H1 (cell line): ENCODE measurements at places on chromosomes 5 and 9.
A peak's percentile ranks its signal among the peaks of the same experiment; 100 is the strongest.

GRCh38 chr9:110486218-110486617 lies 93.3 kb downstream of the SVEP1 start:
- DNase-seq = no peak

DNA sequence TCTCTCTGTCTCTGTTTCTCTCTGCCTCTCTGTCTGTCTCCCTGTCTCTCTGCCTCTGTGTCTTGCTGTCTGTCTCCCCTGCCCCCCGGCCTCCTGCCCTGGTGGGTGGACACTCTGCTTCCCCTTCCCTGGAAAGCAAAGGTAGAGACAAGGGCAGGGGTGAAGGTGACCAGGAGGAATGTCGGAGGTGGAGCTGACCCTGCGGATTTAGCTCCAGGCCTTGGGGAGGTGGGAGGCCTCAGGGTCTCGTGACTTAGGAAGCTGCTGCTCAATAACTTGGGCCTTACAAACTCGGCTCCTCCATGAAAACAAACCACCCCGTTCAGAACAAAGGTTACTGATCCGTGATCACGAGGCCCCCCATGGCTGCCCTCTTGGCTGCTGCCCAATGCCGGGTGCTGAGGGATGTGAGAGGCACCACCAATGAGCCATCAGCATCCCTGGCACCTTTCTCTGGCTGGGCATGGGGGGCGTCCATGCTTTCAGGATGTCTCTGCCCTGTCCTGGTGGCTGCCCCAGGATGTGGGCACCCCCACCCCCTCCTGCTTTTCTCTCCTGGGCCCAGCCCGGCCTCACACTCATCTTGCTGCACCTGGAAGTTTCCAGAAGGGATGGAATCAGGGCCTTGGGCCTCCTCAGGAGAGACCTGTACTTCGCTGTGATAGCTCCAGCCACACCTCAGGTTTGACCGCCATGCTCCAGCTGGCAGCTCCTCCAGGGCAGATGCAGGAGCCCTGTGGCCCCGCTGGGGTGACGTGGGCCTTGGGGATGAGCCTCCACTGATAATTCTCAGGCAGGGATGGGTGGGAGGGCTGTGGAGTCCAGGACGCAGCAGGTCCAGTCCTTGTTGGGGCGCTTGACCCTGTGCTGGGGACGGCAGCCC lies 14.8 kb upstream of the SLC6A19 start:
- DNase-seq = no peak

- no peak for DNase-seq
These were observed 638.3 kb downstream of the HTR1A start for GRCh38 chr5:63323926-63324325.

- no peak for DNase-seq
These were observed 7.2 kb upstream of the LIFR start for GRCh38 chr5:38563624-38564023.

DNA sequence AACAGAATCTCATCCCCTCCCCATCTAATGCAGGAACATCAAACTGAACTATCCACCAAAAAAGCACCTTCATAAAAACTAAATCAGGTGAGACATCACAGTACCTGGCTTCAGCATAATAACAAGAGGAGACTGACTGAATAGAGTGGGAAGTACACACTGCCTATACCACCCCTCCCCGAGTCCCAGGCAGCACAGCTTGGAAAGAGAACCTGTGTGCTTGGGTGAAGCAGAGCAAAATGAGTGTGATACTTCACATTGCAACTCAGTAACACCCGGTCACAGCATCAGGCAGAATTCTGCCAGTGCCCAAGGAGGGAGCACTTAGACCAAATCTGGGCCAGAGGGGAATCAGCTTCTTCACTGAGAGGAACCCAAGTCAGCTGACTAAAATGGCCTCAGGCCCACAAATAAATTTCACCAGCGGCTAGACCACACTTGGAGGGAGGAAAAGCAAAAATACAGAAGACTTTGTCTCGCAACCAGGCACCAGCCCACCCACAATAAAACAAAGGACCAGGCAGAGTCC lies 69.3 kb upstream of the OR2K2 start:
- no peak for DNase-seq

- no peak for DNase-seq
These were observed 84.7 kb downstream of the IQGAP2 start for GRCh38 chr5:76487821-76488220.

- no peak for DNase-seq
These were observed 565.5 kb upstream of the DMAC1 start for GRCh38 chr9:8365029-8365428.

DNA sequence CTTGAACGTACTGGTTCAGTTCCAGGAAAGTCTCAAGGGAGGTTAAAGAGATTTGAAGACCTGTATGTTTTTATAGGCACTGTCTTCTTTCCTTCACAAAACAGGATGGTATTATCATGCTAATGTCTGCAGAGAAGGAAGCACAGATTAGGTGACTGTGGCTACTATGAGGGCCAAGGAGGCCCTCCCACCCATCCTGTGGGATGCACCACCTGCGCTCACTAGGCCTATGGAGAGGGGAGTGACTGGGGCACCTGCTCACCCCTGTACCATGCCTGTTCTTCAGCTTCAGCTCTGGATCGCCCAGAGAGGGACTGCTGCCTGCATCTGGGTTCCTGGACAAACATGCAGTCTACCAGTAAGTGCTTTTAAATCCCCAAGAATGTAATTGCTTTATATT lies 469.4 kb downstream of the CCDC171 start:
- no peak for DNase-seq

DNA sequence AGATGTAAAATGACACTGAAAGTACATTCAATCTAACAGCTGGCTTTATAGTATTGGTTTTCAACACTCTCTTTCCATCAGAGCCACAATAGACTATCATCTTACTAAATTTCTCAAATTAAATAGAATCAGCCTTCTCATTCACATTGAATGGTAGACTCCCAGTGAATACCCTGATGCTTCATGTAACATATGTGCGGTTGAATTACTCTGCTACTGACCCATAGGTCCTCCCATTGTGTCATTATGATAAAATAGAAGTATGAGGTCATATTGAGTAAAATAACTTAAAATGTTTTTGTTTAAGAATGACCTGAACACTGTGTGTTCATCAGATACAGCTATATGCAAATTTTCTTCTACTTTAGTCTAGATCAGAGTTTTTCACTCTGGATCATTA lies 75.9 kb upstream of the ADAMTSL1 start:
- no peak for DNase-seq

- no peak for DNase-seq
These were observed 51.3 kb downstream of the TMEM167A start for GRCh38 chr5:83025690-83026478.

- no peak for DNase-seq
These were observed 69.3 kb downstream of the MAT2B start for GRCh38 chr5:163574472-163575440.

GRCh38 chr5:166551384-166551783 lies 1740.1 kb upstream of the WWC1 start:
- no peak for DNase-seq

- no peak for DNase-seq
These were observed 185.4 kb downstream of the CRB2 start for GRCh38 chr9:123541411-123541810.

GRCh38 chr5:10788358-10788757 lies 27.3 kb upstream of the DAP start:
- no peak for DNase-seq

GRCh38 chr9:110317911-110318310 lies 19.8 kb downstream of the TXNDC8 start:
- DNase-seq = no peak

DNA sequence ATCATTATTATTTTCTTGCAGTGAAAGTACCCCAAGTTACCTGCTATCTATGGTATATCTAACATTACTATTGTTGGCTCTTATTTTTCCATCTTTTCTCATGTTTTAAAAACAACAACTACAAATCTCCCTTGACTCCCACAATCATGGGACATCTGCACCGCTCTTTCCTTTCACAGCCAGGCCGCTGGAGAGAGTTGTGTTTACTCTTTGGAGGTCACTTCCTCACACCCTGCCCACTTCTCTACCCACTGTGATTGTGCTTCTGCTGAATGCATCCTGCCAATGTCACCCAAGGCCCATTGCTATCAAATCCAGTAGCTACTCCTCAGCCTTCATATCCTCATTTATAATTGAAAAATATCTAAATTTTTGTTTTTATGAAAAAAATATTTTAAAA lies 29.7 kb downstream of the SLC28A3 start:
- no peak for DNase-seq

GRCh38 chr5:75275756-75276155 lies 39.1 kb upstream of the ANKRD31 start:
- DNase-seq = no peak

- no peak for DNase-seq
These were observed 148.7 kb downstream of the CDK5RAP2 start for GRCh38 chr9:120431268-120431667.

- DNase-seq = peak; percentile 49
These were observed 64.3 kb downstream of the GOLM1 start for GRCh38 chr9:86034863-86035734.

GRCh38 chr9:136685216-136685615 lies 2.0 kb downstream of the AGPAT2 start:
- peak; percentile 38 for DNase-seq

GRCh38 chr5:10902145-10902544 lies 141.1 kb upstream of the DAP start:
- DNase-seq = no peak

DNA sequence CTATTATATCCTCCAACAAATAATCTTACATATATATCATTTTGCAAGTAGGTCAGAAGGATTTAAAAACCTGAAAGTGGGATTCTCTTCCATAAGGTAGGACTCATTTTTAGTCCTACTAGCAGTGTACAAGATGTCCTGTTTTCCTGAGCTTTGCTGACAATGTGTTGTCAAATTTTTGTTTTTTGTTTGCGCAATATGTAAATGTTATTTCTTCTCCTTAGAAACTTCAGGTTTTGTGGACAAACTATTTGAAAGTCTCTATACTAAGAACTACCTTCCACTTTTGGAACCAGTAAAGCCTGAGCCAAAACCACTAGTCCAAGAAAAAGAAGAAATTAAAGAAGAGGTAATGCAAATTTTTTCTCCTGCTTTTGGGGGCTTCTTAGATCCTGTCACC lies 19.8 kb downstream of the RBM27 start:
- DNase-seq = no peak

- DNase-seq = no peak
These were observed 108.5 kb upstream of the IQGAP2 start for GRCh38 chr5:76294573-76294972.

DNA sequence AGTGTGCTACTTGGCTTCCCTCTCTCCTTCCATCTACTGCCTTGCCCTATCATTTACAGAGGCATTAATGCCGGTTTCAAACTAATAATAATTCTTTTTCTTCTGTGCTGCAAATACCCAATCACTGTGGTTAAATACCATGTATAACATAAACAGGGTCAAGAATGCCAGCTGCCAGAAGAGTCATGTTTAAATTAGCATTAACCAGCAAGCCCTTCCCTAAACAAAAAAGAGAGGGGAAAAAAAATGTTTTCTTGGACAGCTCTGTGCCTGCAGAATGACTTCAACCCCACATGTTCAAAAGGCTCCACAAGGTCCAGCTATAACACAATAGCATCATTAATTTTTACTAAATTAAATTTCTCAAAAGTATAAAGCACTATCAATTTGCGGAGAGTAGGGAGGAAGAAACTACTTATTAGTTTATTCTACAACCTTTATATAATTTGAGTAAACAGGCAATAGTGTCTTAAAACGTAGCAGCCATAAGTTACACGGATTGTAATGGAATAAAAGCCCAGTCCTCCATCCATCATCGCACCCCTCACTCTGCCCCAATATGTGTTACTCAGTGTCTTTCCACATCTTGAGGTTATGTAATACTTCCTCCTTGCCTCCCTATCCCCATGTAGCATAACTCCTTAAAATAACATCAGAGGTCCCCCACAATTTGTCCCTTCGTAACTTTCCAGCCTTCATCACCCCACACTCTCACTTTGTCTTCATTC lies 3.9 kb downstream of the LPAR1 start:
- no peak for DNase-seq

DNA sequence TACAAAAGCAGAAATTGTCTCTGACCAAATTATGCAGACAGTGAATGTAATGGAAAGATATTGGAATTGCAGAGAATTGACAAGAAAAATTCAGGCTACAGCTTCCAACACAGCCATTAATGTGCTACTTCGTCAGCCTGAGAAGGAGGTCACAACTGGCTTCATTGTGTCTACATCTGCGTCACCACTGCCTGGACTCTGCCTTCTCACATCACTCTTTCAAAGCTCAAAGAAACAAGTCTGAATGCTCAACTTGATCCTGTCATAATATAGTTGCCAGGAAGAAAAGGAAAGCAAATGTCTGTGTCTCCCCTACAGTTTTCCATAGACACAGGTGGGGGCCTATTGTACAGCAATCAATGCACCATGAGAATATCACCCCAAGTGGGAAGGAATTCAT lies 806.5 kb upstream of the CDH10 start:
- DNase-seq = no peak

DNA sequence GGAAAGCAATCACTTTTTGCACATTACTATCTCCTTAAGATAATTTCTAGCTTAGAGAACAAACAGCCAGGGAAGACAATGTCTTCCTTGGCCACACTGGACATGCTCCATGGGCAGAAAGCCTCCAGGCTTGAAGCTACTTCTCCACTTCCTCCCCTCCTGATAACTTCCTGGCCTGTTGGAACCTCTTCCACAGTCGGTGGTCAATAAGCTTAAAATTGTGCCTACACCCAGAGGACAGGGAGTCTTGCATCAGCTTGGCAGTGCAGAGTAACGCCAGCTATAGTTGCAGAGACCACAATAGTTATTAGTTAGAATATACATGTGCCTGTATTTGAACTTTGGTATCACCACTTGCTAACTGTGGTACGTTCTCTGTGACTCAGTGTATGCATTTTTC lies 58.1 kb upstream of the ABCA1 start:
- no peak for DNase-seq
